D721Med (cell line): ENCODE measurements at places on chromosomes 12 and 14.

GRCh38 chr14:89339579-89339978 lies 77.5 kb downstream of the FOXN3 start:
- DNase-seq: no peak

GRCh38 chr12:66739940-66740651 lies 61.2 kb upstream of the GRIP1 start:
- no peak for DNase-seq

DNA sequence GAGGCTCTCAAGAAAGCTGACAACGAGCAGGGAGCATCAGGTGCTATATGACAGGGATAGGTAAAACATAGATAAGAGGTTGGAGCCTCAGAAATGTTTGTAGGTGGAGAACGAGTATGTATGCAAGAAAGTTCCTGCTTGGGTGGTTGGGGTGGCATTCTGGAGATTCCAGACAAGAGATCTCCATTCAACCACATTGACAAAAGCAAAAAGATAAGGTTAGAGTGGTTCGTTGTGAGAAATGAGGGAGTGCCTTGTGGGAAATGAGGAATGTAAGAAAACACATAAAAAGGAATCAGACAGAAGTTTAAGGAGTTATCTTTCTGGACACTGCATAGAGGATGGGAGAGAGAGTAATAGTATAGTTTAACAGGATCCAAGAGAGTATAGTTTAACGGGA lies 290.3 kb downstream of the DPF3 start:
- no peak for DNase-seq

DNA sequence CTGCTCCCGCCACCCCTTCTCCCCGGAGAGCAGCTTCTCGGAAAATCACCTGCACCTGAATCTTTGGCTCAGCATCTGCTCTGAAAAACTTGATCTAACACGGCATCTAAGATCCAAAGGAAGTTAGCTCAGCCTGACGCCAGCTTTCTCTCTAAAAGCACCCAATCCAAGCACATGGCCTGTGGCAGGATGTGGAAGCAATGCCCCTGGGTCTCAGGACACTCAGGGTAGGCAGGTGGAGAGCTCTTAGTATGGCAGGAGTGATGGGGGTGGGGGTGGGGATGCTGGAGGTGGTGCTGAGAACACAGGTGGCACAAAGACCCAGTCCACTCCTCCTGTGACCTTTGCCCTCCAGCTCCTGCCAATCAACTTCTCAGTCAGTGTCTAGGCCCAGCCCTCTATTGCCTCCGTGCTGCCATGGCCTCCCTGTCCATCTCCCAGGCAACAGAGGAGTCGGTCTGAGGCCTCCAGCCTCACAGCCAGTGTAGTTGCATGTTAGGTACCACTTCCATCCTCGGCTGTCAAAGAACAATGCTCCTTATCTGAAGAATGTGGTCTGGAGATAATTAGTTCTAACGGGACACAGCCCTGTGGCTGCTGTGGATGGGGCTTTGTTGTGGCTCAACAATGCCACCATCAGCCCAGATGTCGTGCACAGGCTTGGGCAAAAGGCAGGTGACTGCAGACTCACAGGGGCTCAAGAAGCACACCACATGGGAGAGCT lies 180.0 kb upstream of the C14orf180 start:
- DNase-seq: no peak

- DNase-seq: no peak
Observed at GRCh38 chr12:76782526-76782925, 18.6 kb downstream of the ZDHHC17 start.

DNA sequence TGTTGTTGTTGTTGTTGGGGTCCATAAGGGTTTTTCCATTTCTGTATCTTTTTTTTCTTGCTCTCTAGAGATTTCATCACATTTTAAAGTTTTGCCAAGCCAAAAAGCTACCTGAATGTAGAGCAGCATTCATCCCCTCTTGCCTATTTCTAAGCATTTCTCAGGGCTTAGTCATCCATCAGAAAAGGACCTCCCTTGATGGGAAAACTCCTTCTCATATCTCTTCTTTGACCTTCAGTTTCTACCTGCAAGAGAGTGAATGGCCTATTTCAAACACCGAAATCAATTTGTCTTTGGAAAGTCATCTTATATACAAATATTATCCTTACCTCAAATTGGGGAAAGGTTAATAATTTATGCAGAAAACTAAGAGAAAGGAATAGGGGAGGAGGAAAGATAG lies 4.5 kb downstream of the MYBPC1 start:
- no peak for DNase-seq

DNA sequence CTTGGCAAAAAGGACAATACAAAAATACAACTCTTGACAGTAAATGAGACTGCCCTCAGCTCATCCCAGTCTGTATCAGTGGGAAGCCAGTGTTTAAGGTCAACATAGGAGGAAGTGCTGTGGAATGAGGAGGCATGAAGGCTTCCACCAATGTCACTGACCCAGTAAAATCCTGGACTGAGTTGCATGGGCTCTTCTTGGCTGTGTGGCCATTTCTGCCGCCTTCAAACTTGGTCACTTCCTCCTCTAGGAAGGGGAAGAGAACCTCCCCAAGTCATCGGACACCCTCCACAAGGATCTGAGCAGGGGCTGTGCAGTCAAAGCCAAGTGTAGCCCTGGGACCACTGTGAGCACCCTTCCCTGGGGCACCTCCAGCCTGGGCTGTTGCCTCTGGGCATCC lies 11.9 kb downstream of the GPR68 start:
- DNase-seq: no peak

DNA sequence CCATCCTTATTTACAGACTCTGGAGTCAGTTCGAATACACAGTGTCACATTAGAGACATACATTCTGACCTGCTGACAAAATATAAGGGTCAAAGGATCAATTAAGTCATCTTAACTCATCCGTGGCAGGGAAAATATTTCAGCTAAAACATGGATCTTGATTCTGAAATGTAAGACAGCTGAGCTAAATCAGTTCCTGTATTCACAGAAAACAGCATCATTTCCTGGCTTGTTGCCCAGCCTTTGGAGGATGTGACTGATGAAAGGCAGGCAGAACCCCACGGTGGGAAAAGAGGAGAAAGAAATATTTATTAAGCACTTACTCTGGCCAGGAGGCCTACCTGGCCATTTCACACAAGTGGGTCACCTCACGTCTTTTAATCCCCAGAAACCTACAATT lies 101.9 kb downstream of the GAS2L3 start:
- DNase-seq: no peak

DNA sequence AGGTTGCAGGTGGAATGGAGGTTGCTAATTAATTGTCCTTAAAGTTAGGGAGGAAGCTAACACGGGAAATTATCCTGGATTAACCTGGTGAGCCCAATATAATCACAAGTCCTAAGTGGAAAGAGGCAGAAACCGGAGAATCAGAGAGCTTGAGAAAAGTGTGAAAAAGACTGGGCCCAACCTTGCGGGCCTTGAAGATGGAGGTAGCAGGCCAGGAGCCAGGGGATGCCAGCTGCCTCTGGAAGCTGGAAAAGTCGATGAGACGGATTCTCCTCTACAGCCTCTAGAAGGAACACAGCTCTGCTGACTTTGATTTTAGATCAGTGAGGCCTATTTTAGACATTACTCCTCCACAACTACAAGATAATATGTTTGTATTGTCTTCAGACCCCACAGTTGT lies 2.1 kb downstream of the SDR9C7 start:
- DNase-seq: no peak

GRCh38 chr12:24750263-24750662 lies 198.6 kb downstream of the BCAT1 start:
- no peak for DNase-seq

- no peak for DNase-seq
Observed at GRCh38 chr12:119393677-119394076, 59.1 kb downstream of the CCDC60 start.

- DNase-seq: no peak
Observed at GRCh38 chr12:46445551-46446235, 73.1 kb upstream of the SLC38A2 start.

DNA sequence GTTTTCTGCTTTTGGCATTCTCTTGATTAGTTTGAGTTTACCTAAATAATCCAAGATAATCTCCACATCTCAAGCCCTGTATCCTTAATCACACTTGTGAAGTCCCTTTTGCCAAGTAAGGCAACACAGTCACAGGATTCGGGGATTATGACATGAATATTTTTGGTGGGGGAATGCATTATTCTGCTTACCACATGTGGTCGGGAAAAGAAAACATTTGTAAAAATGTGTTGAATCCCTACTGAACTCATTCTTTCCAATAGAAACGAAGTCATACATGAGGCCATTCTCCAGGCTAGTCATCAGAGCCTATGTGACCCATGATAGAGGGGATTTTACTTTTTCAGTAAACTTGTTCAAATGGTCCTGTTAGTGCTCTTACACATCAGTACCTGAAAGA lies 58.5 kb upstream of the PRICKLE1 start:
- DNase-seq: no peak

- no peak for DNase-seq
Observed at GRCh38 chr12:24229031-24229700, 279.7 kb upstream of the SOX5 start.

- no peak for DNase-seq
Observed at GRCh38 chr14:42804141-42804540, 1197.5 kb downstream of the LRFN5 start.

DNA sequence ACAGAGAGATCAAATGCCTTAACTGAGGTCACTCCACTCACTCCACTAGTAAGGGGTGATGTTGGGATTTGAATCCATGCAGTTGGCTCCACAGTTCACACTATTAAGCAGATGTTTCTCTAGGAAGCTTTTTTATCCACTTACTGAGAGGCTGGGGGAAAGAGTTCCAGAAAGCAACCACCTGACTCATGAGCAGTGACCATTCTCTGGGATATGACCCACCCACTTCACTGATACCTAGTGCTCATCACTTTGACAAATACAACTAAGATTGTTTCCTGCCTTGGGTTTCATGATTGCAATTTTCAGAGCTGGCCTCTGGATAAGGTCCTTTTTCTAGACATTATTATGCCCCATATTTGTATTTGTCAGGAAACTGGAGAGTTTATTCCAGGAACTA lies 152.1 kb upstream of the PLEKHG7 start:
- no peak for DNase-seq

DNA sequence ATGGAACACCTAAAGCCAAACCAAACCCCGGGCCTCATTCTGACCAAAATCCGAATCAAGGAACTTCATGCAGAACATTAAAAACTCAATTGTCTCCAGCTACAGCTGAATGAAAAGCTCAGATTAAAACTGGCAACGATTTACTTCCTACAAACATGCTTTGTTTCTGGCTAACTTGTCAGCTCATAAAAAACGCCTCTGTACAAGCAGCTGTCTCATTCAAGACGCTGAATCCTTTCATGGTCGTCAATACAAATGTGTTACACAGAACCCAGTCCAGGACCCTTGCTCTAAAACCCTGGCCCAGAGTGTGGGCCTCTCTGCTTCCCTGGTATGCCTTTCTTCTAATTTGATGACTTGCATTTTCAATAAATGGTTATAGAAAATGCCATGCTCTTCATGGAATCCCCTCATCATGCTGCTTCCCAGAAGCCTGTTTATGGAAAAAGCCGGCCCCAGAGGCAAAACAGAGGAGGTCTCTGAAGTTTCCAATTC lies 183.1 kb downstream of the PHLDA1 start:
- no peak for DNase-seq

DNA sequence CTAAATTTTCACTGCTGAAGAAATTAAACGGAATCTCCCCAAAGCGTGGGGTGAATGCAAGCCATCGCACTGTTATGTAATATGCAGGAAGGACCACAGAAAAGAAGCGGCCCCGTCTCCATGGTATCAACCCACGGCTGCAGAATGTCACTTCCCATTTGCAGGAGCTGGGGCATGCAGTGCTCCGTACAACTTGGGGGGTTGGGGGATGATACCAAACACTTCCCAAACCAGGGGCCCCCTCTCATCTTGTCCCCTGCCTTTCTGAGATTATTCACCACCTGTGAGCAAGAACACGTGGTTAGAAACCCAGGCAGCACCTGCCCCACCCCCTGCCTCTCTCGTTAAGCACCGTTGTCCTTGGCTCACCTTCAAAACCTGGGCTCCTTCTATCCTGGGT lies 505.1 kb upstream of the TMEM132C start:
- DNase-seq: no peak

DNA sequence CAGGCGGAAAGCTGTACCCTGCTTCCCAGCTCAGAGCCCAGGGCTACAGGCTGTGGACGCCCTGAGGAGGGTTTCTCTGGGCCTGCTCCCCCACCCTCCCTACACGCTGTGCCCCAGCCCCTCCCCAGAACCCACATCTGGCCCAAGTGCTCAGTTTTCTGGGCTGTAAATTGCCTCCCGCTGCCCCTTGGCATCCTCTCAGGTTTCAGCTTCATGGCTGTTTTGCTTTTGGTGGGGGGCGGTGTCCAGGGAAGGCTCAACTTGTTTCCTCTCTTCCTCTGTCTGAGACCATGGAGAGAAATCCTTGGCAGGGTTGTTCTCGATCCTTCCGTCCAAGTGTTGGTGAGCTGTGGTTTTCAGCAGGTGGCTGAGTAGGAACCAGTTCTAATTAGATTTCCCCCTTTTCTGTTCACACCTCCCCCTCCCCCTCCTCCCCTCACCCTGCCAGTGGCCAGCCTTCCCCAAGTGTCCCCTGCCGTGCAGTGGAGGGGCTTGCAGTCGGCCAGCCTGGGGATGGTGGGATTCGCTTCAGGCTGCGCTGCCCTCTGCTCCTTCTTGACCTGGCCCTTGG lies 61.8 kb downstream of the TSPAN9 start:
- no peak for DNase-seq
